ENCODE measurements at places on chromosomes 12 and 14.

GRCh38 chr14:102374264-102374663 is 11.5 kb downstream of the TECPR2 start:
- no peak for DNase-seq

- DNase-seq: no peak
Observed at GRCh38 chr14:36174767-36175424, 1.6 kb downstream of the PTCSC3 start.

- no peak for DNase-seq
Observed at GRCh38 chr12:131783915-131784541, 44.2 kb upstream of the MMP17 start.

- DNase-seq: no peak
Observed at GRCh38 chr14:64703395-64704142, 655 bp upstream of the PLEKHG3 start.

GRCh38 chr12:55715169-55715764 is 579 bp upstream of the BLOC1S1 start:
- no peak for DNase-seq

- DNase-seq: no peak
Observed at GRCh38 chr14:50658203-50658602, 9.9 kb downstream of the SAV1 start.

- DNase-seq: no peak
Observed at GRCh38 chr12:13203034-13203922, 6.8 kb downstream of the EMP1 start.

GRCh38 chr14:74358176-74358829 is 10.0 kb downstream of the VRTN start:
- DNase-seq: no peak
